ENCODE measurements at places on chromosomes 2 and 18.

GRCh38 chr2:136191041-136191440 is 73.1 kb upstream of the CXCR4 start:
- no peak for DNase-seq

- no peak for DNase-seq
Observed at GRCh38 chr2:141041281-141041680, 1089.5 kb downstream of the LRP1B start.

GRCh38 chr18:37499044-37499443 is 66.6 kb downstream of the CELF4 start:
- DNase-seq, result no peak

DNA sequence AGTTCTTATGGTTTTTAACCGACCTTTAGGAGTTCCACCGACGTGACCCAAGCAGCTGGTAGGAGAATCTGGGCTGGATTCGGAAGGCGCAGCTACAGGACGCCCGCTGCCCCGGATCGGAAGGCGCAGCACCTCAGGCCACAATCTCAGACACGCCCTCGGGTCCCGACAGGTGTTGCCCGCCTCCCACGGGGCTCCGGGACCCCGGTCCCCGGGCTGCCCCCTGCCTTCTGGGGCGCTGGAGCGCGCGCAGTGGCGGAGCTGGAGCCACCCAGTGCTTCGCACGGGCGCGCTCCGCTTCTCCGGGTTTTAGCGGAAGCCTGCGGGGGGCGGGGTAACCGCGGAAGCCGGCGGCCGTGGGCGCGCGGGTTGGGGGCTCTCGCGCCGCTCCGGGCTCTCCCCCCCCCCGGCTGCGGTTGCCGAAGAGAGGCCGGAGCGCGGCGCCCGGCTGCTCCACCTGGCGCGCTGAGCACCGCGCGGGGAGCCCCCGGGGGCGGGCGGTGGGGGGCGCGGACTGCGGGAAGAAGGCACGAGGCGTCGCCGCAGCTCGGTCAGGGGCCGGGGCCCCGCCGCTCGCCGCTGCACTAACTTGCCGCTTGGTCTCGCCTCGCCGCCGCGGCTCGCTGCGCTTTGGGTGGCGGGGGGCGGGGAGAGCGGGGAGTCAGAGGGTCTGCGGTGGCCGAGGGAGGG is 718.8 kb downstream of the DPP10 start:
- DNase-seq, result no peak

All from stimulated activated CD4-positive, alpha-beta T cell treated with anti-CD3 and anti-CD28 coated beads, Interleukin-12 subunit alpha, Interleukin-12 subunit beta, amount 100 ng/mL, for 4 hours (primary cell).